Omental fat pad (tissue), 4 donors: ENCODE measurements at places on chromosomes 6 and 20. TPM values are rescaled to one million over a fixed set of nuclear protein-coding genes. Genes with fewer than 3 reads are reported as not detected.

GRCh38 chr20:13934992-13935894 lies 55.2 kb downstream of the SEL1L2 start:
- no peak for DNase-seq

- no peak for DNase-seq
Observed at GRCh38 chr6:1027109-1027794, 284.6 kb upstream of the FOXQ1 start.

GRCh38 chr6:81606965-81607381 lies 145.5 kb downstream of the TENT5A start:
- DNase-seq, result no peak

- DNase-seq, result peak; percentile 22
Observed at GRCh38 chr6:52839124-52840055, 1.2 kb downstream of the GSTA5 start.

HAO1 gene
- not detected for total RNA-seq

DNA sequence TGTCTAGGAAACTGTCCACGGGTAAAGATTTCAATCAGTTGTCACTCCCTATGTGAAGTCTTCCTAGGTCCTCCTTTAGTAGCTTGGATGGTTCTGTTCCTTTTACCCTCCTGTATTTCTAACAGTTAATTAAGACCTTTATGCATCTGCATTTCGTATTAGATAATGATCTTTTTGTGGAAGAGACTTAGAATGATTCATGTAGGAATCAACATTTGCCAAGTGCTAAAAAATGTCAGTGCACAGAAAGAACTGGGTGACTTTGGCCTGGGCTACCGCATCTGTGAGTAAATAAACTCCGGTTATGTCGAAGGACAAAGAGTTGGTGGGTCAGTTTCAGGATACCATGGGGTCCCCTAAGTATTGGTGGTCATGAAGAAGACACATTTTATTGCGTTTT lies 918.0 kb downstream of the TFAP2A start:
- no peak for DNase-seq

DNA sequence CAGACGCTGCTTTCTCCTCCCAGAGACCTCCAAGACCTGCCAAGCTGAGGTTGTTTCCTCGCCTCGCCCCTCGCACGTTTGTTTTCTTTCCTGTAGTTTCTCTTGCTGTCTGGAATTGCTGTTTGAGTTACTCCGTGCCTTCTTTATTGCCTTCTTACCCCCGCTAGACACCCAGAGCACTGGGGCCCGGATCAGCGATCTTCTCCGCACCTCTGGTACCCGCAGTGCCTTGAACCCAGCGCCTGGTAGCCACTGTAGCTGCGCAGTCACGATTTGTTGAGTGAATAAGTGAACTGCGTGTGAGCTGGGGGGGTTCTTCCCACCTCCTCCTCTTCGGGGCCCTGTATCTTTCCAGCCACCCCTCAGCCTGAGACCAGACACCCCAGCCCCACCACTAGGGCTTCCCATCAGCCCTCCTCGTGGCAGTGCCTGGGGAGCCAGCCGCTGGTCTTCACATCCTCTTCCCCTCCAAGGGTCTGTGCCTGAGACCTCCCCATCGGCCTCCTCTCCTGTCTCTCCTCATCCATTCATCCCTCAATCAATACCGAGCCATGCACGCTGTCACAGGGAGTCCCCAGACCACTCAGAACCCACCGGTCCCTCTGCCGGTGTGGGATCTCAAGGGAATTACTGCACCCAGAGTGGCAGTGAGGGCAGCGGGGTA lies 849 bp upstream of the BMP7 start:
- DNase-seq, result no peak

- DNase-seq, result peak; percentile 57
Observed at GRCh38 chr20:32155017-32155981, 45.8 kb downstream of the TM9SF4 start.

DNA sequence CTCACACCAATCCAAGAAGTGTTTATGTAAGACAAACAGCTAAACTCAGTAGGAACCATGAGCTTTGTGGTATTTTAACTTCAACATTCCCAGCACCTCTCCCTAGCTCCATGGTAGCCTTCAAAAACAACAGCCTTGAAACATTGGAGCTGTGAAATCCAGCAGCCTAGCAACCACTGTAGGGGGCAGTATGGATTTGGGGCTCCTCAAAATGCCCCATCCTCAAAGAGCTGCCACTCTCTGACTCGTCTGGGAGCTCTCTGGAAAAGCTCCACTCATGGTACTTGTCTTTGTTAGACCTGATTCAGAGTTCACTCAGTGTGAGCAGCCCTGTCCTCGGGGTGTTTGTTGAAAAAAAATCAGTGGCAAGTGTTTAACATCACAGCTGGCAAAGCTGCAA lies 82.9 kb downstream of the KIF6 start:
- no peak for DNase-seq

KHDRBS2 gene
- total RNA-seq, result 0.95 TPM

- DNase-seq, result no peak
Observed at GRCh38 chr20:36728986-36729385, 16.9 kb downstream of the NDRG3 start.

GRCh38 chr6:22023937-22024336 lies 272.9 kb downstream of the PRL start:
- no peak for DNase-seq

MYCT1 gene
- 8.4 TPM for total RNA-seq

GRCh38 chr6:161067749-161068148 lies 76.2 kb downstream of the MAP3K4 start:
- no peak for DNase-seq
